Activated CD8-positive, alpha-beta memory T cell treated with anti-CD3 and anti-CD28 coated beads for 4 hours (primary cell): ENCODE measurements at places on chromosomes 16 and 17.

GRCh38 chr16:79982361-79982760 is 381.8 kb upstream of the MAF start:
- no peak for DNase-seq

DNA sequence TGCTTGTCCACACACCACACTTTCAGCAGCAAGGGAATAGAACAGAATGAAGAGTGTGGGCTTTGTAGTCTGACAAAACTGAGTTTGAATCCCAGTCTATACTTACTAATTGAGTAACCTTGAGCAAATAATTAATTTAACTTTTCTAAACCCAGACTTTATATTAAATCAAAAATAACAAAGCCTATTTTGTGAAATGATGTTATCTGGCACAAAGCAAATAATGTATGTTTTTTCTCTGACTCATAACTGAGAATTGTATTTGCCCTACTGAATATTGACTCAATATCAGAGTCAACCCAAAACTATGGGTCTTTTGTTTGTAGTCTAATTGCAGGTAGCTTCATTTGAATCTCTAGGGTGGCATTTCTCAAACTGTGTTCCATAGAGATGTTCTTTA is 77.9 kb upstream of the TANC2 start:
- DNase-seq, result no peak

DNA sequence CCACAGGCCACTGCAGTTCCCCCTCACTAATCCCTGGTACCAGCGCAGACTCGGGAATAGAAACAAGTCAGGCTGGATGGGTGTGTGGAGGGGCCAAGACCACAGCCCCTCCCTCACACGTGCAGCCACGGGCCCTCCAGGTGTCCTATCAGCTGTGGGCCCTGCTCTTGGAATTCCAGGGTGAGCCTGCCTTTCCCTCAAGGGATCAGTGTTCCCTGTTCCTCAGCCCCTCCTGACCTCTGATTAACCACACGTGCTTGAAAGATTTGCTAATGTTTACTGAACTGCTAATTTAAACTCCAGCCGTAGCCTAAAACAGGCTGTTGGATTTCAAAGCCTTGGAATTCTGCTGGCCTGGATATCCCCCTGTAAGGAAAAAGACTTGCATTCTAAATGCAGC is 146.4 kb downstream of the SOCS1 start:
- no peak for DNase-seq

GRCh38 chr17:30212750-30213149 is 22.7 kb downstream of the SLC6A4 start:
- no peak for DNase-seq

- no peak for DNase-seq
Observed at GRCh38 chr16:684961-685696, 995 bp upstream of the JMJD8 start.
